ENCODE measurements at places on chromosomes 11 and 22. TPM values are rescaled to one million over a fixed set of nuclear protein-coding genes. Genes with fewer than 3 reads are reported as not detected.

The VSIG10L2 gene
- total RNA-seq = not detected

The PGM2L1 gene
- total RNA-seq = 9.9 TPM

The BRSK2 gene
- total RNA-seq = not detected

The VPREB1 gene
- total RNA-seq = not detected

The WT1 gene
- not detected for total RNA-seq

The HEPHL1 gene
- not detected for total RNA-seq

DNA sequence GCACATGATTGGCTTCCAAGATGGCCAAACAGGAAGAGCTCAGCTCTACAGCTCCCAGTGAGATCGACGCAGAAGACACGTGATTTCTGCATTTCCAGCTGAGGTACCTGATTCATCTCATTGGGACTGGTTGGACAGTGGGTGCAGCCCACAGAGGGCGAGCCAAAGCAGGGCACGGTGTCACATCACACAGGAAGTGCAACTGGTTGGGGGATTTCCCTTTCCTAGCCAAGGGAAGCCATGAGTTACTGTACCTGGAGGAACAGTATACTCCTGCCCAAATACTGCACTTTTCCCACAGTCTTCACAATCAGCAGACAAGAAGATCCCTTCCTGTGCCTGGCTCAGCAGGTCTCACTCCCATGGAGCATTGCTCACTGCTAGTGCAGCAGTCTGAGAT is 131.2 kb downstream of the DLG2 start:
- no peak for DNase-seq

DNA sequence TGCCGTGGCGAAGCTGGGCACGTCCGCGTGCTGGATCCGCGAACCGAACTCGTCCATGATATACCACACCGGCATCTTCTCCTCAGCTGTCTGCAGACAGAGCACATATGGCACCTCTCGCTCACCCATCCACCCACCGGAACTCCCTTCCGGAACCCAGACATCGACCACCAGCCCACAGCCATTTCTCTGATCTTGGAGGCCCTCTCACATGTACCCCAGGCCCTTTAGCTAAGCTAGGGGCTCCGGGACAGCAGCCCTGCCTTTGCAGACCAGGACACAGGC is 7.1 kb downstream of the TTLL12 start:
- DNase-seq = no peak

DNA sequence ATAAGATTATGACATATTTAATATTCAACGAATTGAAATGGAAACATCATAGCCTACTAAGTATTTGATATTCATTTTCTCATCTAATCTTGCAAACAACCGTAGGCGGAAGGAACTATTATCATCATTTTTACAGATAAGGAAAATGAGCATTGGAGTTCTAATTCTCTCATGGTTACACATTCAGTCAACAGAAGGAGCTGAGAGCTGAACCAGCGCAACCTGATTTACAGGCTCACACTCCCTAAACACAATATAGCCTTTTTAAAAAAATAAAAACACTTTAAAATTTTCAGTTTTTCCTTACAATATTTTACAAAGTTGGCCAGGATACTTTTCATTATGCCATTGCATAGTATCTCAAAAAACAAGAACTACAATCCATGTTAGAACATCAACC is 74.8 kb downstream of the APOL5 start:
- no peak for DNase-seq

GRCh38 chr11:61896665-61897386 is 5.5 kb upstream of the FADS3 start:
- no peak for DNase-seq

GRCh38 chr11:117822074-117823033 is 2.2 kb downstream of the FXYD2 start:
- peak; percentile 63 for DNase-seq

DNA sequence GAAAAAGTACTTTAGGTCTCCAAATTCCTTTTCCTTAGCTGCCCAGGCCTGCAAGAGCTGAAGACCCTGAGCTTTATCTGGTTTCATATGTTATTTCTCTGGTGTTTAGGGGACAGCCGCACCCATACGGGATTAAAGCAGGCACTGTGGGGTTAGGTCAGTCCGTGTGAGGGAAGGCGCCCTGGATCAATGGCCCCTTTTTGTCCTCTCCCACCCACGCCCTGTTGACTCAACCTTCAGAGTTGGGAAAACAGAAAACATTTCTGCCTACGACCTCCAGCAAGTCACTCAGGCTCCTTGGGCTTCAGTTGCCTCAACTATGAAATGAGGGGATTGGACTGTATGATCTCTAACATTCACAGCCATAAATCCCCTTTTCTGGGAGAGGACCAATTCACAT is 55.2 kb upstream of the BARX2 start:
- DNase-seq = no peak

DNA sequence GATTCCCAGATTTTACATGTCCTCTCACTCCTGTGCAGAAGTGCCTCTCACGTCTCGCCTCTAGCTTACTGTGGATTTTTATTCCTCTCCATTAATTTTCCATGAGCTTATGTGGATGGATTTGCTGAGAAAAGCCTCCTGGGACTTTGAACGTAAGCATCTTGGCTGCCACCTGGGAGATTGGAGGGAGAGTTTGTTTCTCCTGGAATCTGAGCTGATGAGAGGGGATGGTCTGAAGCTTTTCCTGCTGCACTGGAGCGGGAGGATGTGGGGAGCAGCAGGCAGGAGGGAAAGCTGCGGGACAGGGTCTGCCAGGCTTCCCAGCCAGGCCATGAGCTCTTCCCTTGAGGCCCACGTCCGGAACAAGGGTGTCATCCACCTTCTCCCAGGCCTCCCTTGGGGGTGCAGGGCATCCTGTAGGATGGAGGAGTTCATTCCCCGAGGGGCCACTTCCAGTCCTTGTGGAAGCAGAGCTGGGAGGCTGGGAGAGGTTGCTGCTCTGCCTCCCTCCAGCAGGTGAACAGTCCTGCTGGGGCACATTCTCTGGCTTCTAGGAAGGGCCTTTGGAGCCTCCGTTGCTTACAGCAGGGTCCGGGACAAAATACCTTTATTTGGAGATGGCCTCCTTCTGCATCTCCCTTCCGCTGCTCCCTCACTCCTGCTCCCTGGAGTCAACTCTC is 3.6 kb upstream of the SHANK2 start:
- no peak for DNase-seq

- DNase-seq = no peak
These were observed at the start of gene CASP12 for GRCh38 chr11:104897891-104898684. Gene CASP12, minus strand, starts transcription at chr11:104898460.

- DNase-seq = no peak
These were observed 966 bp upstream of the CASP12 start for GRCh38 chr11:104899226-104899625.

DNA sequence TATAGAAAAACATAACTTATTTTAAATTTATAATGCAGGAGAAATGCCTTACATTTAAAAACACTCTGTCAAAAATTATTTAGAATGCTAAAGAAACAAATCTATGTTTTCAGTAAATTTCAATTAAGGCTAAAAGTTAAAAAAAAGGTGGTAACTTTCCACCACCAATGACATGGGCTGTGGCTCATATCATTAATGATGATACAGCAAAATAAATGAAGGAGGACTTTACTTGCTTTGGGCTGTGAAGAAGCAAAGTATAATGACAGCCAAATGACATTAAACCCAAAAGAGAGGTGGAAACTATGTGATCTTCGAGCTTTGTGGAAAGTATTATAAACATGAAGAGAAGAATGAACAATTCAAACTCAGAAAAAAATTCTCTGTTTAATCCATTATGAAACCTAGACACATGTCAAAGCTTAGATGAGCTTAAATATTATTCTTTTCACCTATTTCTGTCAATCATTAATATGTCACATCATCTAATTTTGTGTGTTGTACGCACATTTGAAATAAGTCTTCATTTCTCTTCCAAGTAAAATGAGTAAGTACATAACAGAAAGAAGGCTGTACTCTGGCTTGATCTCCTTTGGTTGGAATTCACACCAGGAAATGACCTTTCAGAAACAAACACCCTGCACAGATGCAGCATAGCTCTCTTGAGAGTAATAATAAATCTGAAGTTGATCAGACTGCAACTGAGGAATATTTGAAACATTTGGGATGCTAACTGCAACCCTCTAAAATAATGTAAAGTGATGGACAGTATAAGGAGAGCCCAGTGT is 265.8 kb downstream of the TTC28 start:
- DNase-seq = no peak

GRCh38 chr11:122696662-122697061 is 41.1 kb downstream of the UBASH3B start:
- peak; percentile 76 for DNase-seq

GRCh38 chr11:76385903-76386302 is 4.8 kb downstream of the GVQW3 start:
- no peak for DNase-seq

DNA sequence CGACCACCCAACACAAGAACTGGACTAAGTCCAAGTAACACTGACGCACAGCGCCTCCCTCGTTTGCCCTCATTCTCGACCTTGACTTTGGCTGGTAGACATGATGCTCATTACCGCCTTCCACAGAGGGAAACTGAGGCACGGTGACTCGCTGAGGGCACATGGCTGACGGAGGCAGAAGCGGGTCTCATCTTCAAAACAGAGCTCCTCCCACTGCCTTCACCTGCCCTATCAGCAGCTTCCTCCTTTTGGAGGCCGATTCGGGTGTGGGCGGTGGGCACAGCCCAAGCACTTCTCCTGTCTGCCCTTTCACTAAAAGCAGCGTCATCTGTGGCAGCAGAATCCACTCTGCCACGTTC is 2.0 kb upstream of the KMT5B start:
- no peak for DNase-seq

DNA sequence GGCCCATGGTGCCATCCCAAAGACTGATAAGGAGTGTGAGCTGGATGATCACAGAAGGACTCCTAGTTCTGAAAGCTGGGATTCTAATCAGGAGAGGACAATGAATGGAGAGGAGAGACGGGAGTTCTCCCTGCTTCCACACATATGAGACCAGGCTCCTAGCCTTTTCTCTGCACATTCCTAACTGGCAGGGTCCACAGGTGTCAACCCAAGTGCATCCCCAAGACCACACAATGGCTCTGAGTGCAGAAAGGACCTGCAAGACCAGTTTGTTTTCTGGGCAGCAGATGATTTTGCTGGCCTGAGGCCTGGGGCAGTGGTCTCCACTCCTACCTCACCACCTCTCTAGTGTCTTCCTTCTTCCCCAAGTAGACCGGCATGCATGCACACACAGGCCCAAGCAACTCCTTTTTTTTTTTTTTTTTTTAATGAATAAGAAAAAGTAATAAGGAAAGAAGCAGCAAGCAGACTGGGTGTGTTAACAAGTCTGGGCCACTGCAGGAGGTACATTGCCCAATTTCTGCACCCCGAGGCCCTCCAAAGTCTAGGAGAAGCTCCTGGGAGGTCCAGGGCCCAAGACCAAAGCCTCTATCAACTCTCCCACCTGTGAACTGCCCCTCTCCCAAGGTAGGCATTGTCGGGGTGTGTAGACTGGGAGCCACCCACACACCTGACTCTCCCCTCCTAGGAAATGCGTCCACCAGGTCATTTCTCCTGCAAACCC is 1.2 kb upstream of the TSKU start:
- no peak for DNase-seq

- no peak for DNase-seq
These were observed 731.1 kb upstream of the LUZP2 start for GRCh38 chr11:23765682-23766252.

DNA sequence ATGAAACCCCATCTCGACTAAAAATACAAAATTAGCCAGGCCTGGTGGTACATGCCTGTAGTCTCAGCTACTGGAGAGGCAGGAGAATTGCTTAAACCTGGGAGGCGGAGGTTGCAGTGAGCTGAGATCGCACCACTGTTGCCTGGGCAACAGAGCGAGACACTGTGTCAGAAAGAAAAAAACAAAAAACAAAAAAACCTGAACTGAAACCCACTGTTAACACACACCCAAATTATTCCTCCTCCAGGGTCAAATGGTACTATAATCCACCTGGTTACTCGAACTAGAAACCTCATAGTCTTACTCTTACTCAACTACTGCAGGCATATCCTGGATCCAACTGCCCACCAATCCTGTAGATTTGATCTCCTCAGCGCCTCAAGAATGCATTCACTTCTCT is 35.5 kb downstream of the USP28 start:
- DNase-seq = no peak

DNA sequence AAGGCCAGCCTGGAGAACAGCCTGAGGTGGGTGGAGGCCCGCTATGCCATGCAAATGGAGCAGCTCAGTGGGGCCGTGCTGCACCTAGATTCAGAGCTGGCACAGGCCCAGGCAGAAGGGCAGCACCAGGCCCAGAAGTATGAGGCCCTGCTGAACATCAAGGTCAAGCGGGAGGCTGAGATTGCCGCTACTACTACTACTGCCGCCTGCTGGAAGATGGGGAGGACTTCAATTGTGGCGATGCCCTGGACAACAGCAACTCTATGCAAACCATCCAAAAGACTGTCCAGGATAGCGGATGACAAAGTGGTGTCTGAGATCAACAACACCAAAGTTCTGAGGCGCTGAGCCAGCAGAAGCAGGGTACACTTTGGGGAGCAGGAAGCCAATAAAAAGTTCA is 3.1 kb upstream of the TMEM218 start:
- DNase-seq = no peak

DNA sequence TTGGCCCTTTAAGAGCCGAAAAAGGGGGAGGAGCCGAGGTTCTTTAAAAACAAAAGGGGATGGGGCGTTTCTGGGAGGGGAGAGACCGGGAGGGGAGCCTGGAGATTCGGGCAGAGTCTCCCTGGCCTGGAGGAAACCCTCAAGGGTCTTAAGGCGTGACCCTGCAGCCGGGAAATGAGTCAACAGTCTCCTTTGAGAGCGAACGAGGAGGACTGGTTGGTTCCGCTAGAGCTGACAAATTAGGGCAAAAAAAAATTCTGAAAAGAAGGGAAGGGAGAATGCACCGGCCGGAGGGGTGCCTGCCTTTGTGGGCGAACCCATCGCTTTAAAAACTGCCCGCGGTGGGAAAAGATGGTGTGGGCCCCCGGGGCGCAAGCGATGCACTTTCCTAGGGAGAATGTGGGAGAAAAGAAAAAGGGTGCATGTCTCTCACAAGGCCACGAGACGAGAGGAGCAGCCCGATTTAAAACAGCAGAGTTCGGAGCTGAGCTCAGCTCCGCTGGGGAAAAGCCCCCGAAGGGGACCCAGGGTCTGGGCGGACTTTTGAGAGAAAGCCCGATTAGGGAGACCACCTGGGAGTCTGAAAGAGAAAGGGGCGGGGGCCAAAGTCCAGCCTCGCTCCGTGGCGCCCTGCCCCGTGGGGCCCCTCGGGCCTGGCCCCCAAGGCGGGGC is 874 bp downstream of the ZFTA start:
- DNase-seq = peak; percentile 66

DNA sequence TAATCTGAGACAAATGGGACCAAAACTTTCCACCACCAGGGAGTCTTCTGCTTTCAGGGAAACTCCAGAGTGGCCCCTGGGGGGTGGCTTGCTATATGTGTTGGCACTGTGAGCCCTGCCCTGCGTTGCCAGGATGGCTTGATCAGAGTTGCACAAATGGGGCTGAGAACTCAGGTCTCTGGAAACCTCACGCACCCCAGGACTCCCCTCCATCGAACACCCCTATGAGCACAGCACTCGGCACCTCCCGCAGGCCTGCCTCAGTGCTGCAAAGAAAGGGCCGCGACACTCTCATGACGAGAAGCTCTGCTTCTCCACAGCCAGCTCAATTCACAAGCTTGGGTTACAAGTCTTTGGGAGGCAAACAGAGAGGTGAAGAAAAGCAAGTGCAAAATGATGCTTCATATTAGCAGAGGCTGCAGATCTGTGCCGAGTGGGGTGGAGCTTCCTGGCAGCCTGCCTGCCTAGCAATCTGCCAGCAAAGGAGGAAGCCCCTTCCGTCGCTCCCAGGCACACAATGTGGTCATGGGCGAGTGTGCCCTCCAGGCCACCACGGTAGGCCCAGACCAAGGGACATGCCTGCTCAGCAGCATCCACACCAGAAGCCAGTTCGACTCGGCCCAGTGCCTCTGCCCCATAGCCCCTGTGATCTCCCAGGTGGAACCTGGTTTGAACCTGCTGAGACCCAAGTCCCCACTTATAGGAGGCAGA is 55.7 kb downstream of the MYH9 start:
- peak; percentile 74 for DNase-seq
